HCEC 1CT (cell line): ENCODE measurements at places on chromosomes 1 and 21.

DNA sequence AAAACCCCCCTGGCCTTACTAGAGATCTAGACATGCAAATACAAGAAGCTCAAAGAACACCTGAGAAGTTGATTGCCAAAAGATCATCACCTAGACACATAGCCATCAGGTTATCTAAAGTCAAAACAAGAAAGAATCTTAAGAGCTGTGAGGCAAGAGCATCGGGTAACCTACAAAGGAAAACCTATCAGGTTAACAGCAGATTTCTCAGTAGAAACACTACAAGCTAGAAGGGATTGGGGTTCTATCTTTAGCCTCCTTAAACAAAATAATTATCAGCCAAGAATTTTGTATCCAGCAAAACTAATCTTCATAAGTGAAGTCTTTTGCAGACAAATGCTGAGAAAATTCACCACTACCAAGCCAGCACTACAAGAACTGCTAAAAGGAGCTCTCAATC, 12.2 kb upstream of the SPRR2F start:
- DNase-seq: no peak

DNA sequence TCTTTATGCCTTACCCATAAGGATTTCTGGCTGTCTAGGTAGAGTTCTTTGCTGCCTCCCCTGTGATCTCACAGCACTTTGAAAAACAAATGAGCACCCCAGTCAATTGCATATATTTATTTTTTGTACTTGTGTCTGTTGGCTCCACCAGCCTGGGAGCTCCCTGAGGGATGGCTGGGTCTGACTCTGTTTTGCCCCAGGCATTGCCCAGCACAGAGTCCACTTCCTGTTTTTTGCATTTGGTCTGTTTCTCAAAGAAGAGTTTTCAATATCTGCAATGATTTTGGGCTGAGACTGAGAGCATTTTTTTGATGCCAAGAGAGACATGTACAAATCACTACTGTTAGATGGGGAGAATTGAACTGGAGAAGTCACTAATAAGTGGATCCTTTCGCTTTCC, 125.0 kb downstream of the FOXD2 start:
- DNase-seq: no peak

DNA sequence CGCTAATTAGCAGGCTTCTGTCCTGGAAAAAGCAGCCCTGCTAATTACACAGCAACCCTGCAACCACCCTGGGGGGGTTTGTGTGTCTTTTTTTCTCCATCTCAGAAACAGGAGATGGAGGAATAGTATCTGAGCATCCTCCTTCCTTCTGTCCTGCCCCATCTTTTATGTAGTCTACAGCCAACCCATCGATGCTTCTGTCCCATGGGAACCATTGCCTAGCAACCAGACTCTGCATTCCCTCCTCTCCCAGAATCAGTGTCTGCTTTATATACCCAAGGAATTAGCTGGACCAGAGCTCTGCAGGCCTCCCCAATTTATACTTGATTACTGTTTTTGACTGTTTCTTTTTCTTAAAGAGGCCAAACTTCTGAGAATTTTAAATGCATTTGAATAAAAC, 35.1 kb downstream of the LRRC38 start:
- no peak for DNase-seq

DNA sequence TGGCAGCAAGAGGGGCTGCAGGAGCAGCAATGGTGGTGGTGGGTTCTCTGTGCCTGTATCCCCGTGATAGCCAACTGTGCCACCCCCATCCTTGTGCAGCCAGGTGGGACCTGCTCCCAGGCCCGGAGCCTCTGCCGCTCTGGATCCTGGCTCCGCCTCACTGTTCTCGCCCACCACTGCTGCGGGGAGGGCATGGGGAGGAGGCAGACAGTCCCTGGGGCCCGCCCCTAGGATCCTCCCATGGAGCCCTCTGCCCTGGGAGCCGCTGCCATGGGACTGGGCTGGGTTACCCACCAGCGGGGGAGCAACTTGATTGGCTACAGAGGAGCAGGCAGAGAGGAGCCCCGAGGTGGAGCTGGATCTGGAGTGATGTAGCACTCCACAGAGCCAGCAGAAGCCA, 31.6 kb downstream of the CD1D start:
- DNase-seq: no peak

DNA sequence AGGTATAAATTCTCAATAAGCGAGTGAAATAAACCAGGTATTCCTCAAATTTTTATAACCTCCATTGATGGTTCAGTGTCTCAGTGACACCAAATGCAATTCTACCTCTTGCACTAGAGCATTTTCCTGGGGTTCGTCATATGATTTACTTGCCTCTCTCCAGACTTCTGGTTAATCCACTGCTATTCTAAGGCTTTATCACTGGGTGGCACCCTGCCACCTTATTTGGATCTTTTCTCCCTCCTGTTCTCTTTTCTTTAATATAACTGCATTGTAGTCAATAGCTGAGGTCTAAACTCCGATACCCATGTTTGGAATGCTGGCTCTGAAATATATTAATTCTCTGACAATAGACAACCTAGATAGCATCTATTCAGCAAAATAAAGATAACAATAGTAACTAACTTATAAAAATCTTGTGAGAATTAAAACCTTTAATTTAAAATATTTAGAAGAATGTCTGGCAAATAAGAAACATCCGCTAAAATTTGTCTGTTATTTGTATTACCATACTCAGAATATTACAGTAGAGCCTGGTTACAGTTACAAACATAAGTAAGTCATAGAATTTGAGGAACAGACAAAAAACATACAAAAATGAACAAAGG, 436.4 kb downstream of the PLA2G4A start:
- DNase-seq: peak; percentile 86

GRCh38 chr1:178643831-178644230, 81.2 kb upstream of the RALGPS2 start:
- DNase-seq: no peak

DNA sequence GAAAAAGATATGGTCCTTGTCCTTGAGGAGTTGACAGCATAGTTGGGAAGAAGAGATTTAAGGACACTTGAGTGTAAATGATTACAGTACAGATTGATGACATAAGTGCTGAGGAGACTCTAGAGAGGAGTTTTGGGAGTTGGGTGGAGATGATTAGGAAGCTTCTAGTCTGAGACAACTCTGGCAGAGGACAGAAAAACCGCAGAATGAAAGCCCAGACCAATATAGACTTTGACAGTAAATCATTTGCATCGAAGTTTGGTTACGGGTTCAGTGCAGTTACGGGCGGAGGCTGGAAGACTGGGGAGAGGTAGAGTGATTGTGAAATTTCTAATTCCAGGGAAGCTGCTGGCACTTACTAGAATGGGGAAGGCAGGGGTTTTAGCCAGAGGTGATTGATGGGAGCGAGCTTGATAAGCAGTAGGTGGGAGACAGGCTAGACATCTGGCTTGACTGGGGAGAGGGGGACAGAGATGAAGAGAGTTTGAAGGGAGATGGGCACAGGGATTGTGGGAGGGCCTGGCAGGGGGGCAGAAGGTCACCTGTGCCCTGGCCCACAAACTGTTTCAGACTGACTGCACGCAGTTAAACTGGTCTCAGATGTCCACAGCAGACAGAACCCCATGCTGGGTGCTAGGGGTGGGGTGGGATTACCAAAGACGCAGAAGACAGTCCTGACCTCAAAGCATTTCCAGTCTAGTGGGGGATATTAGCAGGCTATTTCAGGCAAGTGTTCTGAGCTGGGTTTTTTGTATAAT, 20.1 kb downstream of the SH2D2A start:
- DNase-seq: no peak

DNA sequence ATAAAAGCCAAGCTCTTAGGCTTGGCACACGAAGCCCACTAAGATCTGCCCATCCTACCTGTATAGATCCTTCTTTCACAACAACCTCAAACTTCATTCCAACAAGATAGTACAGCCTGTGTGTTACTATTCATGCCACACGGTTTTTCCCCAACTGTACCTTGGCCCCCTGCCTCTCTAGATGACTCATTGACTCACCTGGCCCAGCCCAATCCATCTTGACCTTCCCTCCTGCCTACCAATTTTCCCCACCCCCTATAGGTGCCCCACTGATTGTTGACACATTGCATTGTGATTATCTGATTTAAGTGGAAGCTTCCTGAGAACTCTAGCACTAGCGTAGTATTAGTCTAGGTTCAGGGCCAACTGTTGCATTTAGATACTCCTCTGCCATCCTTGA, 2.0 kb upstream of the CD101 start:
- no peak for DNase-seq
